ENCODE measurements at places on chromosomes 1 and 21. TPM values are rescaled to one million over a fixed set of nuclear protein-coding genes. Genes with fewer than 3 reads are reported as not detected.

The FCRL1 gene
- not detected for total RNA-seq

The RAB7B gene
- total RNA-seq = not detected

The FCRL6 gene
- total RNA-seq = not detected

The OR10K2 gene
- total RNA-seq = not detected

DNA sequence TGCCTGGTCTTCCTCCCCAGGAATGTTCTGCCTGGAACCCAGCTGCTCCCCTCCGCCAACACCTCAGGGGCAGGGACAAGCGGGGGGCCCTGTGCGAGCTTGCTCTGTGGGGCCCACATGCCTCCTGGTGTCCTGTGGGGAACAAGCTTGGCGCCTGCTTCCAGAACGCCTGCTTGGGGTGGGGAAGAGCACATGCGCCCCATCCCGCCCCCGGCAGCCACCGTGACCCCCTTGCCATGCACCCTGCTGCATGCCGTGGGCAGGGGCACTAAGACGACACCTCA lies 57.4 kb downstream of the MEGF6 start:
- no peaks in the 10 kb centered on the region for H3K27me3 ChIP-seq
- no peak for DNase-seq
- no peaks in the 10 kb centered on the region for H3K4me1 ChIP-seq
- H3K4me3 ChIP-seq = no peak overlapping the region
- no peak overlapping the region for H3K27ac ChIP-seq

- peaks cover 30% of the 10 kb centered on the region for H3K27me3 ChIP-seq
- H3K4me3 ChIP-seq = no peak overlapping the region
- no peak overlapping the region for H3K27ac ChIP-seq
- no peak for DNase-seq
- H3K36me3 ChIP-seq = no peaks in the 10 kb centered on the region
These were observed 115.1 kb downstream of the PLXNA2 start for GRCh38 chr1:208129060-208129459.

DNA sequence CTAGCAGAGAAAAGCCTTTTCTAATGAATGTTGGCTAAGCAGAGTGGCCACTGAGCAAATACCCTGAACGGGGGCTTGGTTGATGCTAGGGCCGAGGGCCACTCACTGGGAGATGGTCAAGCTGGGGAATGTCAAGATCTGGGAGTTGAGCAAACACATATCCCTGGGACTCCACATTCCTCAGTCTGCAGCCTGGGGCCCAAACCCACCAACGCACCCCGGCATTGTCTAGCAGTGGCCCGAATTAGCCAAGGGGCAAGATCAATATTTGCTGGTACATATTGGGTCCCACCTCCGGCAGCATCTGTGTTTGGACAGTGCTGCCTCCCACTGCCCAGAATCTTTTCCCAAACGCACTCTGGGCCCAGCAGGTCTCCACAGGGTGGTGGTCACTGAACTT lies 144.1 kb downstream of the TRABD2B start:
- H3K27ac ChIP-seq = no peak overlapping the region
- no peaks in the 10 kb centered on the region for H3K4me1 ChIP-seq
- no peak for DNase-seq
- peaks cover 3% of the 10 kb centered on the region for H3K27me3 ChIP-seq
- H3K36me3 ChIP-seq = no peaks in the 10 kb centered on the region

GRCh38 chr1:117499071-117499470 lies 106.8 kb upstream of the TENT5C start:
- H3K27ac ChIP-seq = no peak overlapping the region
- no peaks in the 10 kb centered on the region for H3K27me3 ChIP-seq
- H3K4me1 ChIP-seq = no peaks in the 10 kb centered on the region
- H3K4me3 ChIP-seq = no peak overlapping the region

GRCh38 chr1:161044535-161044907 lies 1.3 kb downstream of the USF1 start:
- peaks cover 36% of the 10 kb centered on the region for H3K4me1 ChIP-seq
- H3K4me3 ChIP-seq = peak overlapping the region; percentile 95
- H3K27me3 ChIP-seq = no peaks in the 10 kb centered on the region
- peak overlapping the region; percentile 95 for H3K27ac ChIP-seq
- no peak for DNase-seq
- peaks cover 70% of the 10 kb centered on the region for H3K36me3 ChIP-seq

DNA sequence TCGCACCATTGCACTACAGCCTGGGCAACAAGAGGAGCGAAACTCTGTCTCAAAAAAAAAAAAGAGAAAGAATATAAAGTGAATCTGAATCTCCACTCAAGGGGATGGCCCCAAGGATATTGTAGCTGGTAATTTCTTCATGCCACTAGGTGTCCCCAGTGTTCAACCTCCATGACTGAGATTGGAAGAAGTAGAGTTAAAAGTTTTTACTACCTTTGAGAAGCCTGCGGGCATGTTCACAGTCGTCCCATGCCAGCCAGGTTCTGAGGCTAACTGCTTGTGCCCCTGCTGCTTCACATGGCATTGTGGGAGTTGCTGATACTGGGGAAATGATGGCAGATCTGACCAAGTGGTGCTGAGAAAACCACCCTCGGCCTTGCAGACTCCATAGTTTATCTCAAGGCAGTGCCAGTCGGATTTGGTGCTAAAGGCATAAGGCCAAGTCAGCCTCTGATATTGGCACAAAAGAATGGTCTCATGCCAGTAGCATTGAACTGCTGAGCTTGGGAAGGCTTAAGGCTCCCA lies 10.8 kb upstream of the SHISA4 start:
- H3K36me3 ChIP-seq = peaks cover 43% of the 10 kb centered on the region
- no peaks in the 10 kb centered on the region for H3K4me1 ChIP-seq
- H3K27ac ChIP-seq = no peak overlapping the region

DNA sequence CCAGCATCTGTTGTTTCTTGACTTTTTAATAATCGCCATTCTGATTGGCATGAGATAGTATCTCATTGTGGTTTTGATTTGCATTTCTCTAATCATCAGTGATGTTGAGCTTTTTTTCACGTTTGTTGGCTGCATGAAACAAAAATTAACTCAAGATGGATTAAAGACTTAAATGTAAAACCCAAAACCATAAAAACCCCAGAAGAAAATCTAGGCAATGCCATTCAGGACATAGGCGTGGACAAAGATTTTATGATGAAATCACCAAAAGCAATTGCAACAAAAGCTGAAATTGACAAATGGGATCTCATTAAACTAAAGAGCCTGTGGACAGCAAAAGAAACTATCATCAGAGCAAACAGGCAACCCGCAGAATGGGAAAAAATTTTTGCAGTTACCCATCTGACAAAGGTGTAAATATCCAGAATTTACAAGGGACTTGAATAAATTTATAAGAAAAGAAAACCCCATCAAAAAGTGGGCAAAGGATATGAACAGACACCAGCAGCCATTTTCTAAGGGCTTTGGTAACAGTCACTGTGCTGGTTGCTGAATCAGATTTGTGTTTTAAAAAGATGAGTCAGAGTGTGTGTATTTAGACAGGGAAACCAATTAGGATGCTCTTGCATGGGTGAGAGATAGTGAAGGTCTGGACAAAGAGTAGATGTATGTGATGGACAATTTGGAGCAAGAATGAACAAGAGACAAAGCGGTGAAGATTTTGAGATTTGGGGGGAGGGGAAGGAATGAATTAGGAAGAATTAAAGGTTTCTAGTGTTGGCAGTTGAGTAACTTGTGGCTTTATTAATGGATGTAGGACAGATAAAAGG lies 110.7 kb downstream of the RYR2 start:
- no peaks in the 10 kb centered on the region for H3K36me3 ChIP-seq
- DNase-seq = no peak
- H3K4me1 ChIP-seq = no peaks in the 10 kb centered on the region
- no peak overlapping the region for H3K4me3 ChIP-seq
- H3K27me3 ChIP-seq = peaks cover 6% of the 10 kb centered on the region
- H3K27ac ChIP-seq = no peak overlapping the region

- H3K27me3 ChIP-seq = no peaks in the 10 kb centered on the region
- peak overlapping the region; percentile 88 for H3K27ac ChIP-seq
- DNase-seq = peak; percentile 36
- H3K4me3 ChIP-seq = peak overlapping the region; percentile 93
These were observed 694 bp downstream of the MEAF6 start for GRCh38 chr1:37513795-37514349.

Data from activated T-helper 2 cell treated with anti-CD3 and anti-CD28 coated beads, Interferon-gamma antibody, Interleukin-2, Interleukin-4, amounts not matched to agents 10 μg/mL and 5 μg/mL and 100 μg/mL, durations not matched to agents 14 hours and 24 hours and 36 hours (primary cell).